A549 (cell line): ENCODE measurements at places on chromosomes 1 and 21. TPM values are rescaled to one million over a fixed set of nuclear protein-coding genes. Genes with fewer than 3 reads are reported as not detected.
A peak's percentile ranks its signal among the peaks of the same experiment; 100 is the strongest.

DNA sequence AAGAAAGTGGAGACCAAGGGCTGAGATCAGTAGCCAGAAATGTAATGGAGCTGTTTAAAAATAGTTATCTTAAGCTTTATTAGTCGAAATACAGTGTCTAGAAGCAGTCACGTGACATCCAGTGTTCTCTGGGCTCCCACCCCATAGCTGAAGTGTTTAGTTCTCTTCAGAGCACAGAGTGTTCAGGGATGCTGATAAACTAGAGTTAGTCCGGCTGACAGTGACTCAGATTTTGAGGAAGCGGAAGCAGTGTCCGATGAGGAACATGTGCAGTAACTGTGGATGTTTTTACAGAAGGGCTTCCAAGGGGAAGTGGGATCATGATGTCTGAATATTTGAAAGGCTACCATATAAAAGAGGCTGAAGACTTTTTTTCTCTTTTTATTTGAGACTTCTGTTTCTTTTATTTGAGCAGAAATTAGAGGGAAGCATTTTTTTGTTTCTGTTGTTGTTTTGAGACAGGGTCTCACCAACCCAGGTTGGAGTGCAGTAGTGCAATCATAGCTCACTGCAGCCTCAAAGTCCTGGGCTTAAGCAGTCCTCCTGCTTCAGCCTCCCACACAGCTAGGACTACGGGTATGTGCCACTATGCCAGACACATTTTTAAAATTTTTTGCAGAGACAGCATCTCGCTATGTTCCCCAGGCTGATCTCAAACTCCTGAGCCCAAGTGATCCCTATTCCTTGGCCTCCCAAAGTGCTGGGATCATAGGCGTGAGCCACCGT, 124.2 kb downstream of the GALNT2 start:
- DNase-seq: no peak

GRCh38 chr21:39610703-39611102, 2.0 kb upstream of the B3GALT5 start:
- DNase-seq: peak; percentile 2

Gene S100A7
- polyA plus RNA-seq: not detected in 3 replicates

GRCh38 chr1:223645903-223646302, 19.6 kb downstream of the CAPN8 start:
- no peak for DNase-seq

Gene CLCA1
- polyA plus RNA-seq: not detected in 3 replicates

DNA sequence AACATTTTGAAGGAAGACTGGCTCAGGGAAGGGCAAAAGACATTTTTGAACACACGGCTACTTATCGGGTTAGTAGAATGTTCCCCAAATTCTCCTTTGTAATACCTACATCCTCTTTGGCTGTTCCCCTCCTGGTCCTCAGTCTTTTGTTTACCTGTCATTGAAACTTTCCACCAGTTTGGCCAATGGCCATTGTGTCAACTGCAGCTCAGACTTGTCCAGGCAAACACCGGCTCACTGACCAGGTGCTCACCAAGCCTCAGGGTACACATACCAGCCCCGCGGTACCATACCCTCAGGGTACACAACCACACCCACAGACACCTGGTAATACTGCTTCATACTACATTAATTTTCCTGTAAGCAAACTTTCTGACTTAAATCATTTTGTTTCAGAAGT, 84.8 kb upstream of the ZNF648 start:
- DNase-seq: no peak

- peak; percentile 39 for DNase-seq
Observed at GRCh38 chr1:237041795-237042525, at the start of gene RYR2. TSS of gene RYR2 (plus strand) at chr1:237042184. CDS start at chr1:237042522, 338 bp downstream.

Gene KRTAP11-1
- polyA plus RNA-seq: not detected in 3 replicates
